ENCODE measurements at places on chromosomes 12 and 14.

GRCh38 chr12:6206327-6206726, 6.1 kb downstream of the CD9 start:
- DNase-seq: no peak

- DNase-seq: no peak
Measured at GRCh38 chr12:2372735-2373134, 319.9 kb downstream of the CACNA1C start.

DNA sequence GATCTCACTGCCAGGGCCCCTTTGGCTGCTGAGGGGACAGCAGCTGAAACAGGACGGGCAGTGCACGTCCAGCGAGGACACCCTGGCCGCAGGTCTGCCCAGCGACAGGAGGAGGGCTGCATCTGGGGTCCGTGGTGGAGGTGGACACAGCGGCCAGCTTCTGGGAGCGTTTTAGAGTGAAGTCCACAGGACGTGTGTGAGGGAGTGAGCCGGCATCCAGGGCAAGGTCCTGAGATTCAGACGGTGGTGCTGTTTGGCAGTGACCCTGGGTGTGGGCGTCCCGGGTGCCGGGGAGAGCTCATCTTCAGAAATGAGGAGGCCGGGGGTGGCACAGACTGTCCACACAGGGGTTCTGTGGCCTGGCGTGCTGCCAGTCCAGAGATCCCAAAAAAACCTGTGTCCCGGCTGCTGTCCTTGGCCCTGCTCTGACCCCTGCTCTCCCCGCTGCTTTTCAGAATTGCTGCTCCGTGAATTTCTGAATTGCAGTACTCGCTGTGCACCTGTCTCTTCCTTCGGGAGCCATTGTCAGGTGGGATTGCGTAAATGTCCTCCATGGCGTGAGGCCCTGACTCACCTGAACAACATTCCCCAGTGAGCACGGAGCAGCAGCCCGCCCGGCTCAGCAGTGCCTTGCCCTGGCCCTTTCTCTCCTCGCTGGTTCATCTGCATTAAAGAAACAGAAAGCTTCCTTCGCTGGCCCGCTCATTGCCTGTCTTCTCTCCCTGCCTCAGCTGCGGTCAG, 183.5 kb upstream of the C14orf180 start:
- DNase-seq: no peak

DNA sequence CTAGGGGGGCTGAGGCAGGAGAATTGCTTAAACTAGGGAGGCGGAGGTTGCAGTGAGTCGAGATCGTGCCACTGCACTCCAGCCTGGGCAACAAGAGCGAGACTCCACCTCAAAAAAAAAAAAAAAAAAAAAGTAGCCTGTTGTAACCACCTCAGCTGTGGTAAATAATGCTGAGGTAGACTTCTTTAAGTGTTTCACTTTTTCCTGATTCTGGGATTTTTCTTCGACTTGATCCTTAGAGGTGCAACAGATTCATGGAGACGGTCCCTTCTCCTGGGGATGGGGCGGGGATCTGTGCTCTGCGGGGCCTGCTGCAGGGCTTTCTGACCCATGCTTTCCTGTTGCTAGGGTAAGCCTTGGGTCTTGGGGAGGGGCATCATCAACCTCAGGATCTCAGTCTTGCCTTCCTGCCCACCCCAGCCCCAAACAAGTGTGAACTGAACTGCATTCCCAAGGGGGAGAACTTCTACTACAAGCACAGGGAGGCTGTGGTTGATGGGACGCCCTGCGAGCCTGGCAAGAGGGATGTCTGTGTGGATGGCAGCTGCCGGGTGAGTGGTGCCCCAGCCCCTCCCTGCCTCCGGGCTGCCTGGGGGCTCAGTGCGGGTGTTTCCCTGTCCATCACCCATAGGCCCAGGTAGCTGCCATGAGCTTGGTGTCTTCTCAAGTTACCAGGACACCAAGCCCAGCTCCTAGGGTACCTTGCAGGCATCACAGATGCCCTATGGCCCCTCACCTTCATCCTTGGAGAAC, 12.4 kb downstream of the PAPLN start:
- no peak for DNase-seq

GRCh38 chr12:83700838-83701237, 1014.1 kb downstream of the TMTC2 start:
- DNase-seq: no peak

- DNase-seq: no peak
Measured at GRCh38 chr12:49225576-49226166, 36.8 kb upstream of the TUBA1A start.

DNA sequence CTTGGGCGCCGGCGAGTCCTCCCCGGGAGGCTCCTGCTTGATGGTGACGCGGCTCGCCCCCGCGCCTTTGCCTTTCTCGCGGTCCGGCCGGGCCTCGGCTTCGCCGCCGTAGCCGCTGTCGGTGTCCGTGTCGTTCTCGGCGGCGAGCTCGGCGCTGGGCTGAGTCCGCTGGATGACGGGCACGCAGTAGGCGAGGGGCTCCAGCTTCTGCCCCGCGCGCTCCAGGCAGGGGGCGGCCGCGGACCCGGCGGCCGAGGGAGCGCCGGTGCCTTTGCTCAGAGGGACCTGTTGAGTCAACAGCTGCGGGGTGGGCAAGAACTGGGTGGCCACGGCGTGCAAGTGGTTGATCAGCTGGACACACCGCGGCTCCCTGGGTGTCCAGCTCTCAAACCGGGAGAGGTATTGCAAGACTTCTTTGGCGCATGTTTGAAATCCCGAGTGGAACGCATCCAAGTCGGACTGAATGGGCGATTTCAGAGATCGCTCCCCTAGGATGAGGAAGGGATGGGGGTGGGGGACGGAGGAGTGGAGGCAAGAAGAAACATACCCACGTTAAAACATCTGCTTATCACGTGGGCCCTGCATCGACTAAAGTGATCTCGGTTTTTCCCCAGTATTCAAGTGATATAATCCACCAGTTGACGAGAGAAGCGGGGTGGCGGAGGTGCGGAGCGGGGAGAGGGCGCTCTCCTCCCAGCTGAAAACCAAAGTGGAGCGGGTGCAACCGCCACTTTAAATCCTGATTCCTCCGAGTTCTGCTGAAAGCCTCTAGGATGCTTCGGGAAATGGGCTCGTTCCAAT, 2.0 kb downstream of the BHLHE41 start:
- DNase-seq: no peak

DNA sequence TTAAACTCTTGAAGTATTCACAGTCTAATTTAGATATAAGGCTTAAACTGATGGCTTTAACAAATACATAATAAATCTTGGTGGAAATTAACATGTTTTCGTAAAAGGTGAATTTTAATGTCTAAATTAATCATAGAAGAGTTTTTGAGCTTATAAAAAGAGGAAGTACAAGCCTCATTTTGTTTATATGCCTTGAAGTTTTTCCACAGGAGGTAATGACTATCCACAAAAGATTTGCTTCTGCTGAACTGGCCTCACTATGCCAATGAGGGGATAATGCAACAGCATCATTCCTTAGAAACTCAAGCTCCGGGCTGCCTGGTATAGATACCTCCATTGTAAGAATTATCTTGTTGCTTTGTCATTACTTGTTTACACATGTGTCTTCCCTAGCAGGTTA, 175.6 kb downstream of the DUSP6 start:
- no peak for DNase-seq

DNA sequence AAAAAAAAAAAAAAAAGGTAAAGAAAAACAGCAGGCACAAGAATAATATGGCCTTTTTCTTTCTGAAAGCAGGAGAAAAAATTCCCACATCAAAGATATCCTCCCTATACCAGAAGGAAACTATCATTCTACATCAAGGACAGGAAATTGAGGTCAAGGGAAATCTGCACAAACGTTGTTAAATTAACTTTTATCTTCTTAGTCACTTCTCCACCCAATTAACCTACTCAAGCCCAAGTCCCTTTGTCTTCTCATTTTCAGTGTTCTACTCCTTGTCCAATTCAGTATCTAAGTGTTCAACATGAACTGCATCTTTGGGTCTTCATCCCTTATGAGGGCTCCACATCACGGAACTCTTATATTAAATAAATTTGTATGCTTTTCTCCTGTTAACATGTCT, 15.7 kb downstream of the NDUFA12 start:
- no peak for DNase-seq

- DNase-seq: no peak
Measured at GRCh38 chr12:6532927-6533652, 1.2 kb upstream of the GAPDH start.

DNA sequence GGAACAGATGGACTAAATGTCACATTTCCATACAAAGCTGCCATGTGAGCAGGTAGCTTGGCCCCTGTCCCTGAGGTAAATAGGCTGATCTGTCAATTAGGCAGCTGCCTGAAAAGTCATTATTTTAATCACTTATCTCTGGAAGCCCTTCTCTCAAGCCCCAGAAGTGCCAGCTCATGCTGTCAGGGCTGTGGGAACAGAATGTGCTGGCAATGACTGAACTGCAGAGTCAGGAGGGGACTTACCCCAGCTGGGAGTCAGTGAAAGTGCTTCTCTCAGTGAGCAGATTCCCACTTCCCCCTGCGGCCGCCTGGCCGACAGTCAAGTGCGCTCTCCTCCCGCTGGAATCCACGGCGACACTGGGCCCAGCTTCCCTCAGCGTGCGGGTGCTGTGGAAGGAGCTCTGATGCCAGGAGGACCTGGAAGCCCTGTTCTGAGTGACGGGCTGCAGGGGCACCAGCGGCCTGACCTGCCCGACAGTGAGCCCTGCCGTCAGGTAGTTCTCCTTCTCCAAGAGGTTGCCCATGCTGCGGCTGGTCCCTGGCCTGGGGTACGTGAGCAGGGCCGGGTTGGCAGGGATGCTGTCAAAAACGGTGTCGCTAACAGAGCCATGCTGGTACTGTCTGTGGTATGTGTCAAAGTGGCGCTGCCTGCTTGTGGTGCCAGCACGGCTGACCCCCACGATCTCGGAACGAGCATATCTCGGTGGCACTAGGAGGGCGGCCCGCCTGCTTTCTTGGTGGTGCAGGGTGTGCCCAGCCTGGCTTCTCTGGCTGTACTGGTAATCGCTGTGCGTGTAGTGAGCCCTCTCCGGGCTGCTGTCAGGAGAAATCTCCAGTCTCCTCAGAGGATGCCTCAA, 18.7 kb downstream of the PKP2 start:
- DNase-seq: no peak

DNA sequence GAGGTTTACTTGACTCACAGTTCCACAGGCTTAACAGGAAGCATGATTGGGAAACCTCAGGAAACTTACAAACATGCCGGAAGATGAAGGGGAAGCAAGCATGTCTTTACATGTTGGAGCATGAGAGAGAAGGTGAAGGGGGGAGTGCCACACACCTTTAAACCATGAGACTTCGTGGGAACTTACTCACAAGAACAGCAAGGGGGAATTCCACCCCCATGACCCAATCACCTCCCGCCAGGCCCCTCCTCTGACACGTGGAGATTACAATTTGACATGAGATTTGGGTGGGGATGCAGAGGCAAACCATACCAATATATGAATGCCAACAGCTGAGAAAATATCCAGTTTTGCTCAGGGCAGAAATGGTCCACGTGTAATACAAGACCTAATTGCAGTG, 518.6 kb downstream of the VRK1 start:
- no peak for DNase-seq

DNA sequence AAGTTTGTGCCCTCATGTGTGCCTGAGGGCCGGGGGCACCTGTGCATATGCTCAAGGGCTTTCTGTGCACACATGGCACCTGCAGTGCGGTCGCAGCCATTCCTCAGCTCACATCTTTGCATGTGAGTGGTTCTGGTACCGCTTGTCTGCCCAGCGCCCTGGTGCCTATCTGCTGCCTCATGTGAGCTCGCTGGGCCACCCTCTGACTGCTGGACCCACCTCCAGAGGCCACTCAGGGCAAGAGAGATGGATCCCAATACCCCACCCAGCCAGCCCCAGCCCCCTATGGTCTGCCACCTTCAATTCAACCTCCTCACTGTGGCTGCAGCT, 5.4 kb upstream of the AMN start:
- no peak for DNase-seq

DNA sequence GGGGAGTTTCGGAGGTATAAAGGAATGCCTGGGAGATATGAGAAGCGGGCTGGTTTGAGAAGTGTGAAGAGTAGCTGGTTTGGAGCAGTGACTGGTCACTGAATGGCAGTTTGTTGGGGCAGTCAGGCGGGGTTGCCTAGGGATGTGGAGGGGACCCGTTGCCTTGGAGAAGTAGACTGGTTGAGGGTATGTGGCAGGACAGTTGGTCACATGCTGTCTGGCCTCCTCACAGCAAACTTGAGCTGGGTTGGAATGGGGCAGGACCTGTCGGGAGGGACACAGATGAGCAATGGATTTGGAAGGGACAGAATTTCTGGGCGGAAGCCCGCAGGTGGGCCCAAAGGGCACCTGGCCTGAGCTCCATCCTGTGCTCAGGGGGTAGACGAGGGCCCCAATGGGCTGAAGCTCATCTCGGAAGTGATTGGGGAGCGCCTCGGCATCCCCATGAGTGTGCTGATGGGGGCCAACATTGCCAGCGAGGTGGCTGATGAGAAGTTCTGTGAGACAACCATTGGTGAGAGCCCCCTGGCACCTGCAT, 2.2 kb downstream of the GPD1 start:
- DNase-seq: no peak
